ENCODE measurements at places on chromosomes 5 and 9.

DNA sequence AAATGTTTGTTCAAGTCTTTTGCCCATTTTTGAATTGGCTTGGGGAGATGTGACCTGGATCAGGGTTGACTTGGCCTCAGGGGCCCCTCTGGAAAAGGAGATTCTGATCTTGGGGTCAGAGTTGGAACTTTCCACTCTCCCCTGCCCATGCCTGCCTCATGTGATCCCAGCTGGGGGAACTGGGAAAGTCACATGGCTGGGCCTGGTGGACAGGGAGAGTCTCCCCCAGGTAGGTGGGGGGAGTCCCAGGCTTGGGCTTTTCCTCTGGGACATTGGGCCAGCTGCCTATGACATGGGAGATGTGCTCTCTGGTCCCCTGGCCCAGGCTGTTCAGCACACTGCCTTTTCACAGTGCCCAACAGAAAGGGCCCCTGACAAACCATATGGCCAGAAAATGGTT is 60.7 kb downstream of the NDST1 start:
- DNase-seq: peak; percentile 33

GRCh38 chr5:167937635-167937998 is 353.8 kb upstream of the WWC1 start:
- no peak for DNase-seq

GRCh38 chr5:95925939-95926338 is 35.7 kb downstream of the ELL2 start:
- no peak for DNase-seq

- DNase-seq: no peak
Measured at GRCh38 chr5:151523335-151523734, 67.8 kb downstream of the FAT2 start.

DNA sequence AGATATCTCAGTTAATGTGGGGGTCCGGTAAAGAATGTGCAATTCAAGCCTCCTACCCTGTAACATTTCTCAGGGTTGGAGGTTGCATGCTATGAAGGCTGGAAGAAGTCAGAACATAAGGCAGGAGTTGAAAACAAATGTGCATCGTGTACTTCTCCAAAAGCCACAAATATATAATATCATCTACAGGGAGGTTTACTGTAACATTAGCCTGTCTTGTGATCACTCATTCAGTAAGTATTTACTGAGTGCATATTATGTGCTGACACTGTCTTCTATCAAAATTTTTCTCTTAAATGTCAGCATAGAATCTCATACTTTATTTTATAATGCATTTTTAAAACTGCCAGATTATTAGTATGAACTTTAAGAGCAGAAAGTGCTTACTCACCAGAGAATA is 105.6 kb upstream of the ZNF366 start:
- no peak for DNase-seq

GRCh38 chr9:124617477-124618141 is 110.4 kb upstream of the NR5A1 start:
- no peak for DNase-seq

- DNase-seq: no peak
Measured at GRCh38 chr5:16754601-16755000, 137.8 kb upstream of the RETREG1 start.

DNA sequence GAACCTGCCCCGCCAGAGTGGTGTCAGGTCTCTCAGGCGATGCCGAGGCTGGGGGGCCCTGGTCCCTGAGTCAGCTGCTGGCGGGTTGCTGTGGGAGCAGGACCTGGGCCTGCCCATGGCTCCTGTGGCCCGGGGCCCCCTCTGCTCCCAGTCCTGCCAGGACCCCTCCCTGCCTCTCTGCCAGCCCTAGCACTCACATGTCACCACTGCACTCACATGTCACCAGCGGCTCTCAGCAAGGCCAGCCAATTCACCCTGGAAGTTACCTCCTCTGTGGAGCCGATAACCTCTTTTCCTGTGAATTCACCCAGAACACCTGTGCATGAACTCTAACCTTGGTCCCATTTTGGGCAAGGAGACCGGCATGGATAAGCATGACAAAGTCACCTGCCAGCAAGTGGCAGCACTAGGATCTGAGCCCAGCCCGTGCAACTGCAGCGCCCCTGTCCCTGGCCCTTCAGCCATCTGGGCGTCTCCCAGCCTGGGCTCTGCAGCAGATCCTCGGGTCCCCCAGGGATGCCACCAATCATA is 170.2 kb downstream of the GAPVD1 start:
- DNase-seq: no peak

DNA sequence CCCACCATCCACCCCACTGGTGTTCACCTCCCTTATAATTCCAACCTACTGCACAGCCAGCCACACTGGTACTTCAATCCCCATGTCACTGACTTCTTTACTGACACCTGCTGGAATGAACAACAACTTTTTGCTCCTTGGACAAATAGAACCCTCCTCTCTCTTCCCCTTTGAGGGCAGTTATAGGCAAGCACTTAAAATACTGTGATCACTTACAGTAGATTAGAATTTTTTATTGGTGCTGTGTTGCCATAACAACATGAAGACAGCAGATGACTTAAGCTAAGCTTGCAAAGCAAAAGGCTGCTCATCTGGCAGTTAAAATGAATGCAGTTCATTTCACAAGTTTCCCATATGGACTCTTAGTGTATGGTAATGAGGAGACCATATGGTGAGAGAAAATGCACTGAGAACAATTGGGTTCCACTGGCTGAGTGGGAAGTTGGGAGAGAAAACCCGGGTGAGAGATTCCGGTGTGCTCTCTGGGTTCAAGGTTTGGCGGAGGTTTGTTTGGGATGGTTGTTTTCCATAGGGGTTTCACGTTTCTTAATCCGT is 374.3 kb downstream of the EBF1 start:
- no peak for DNase-seq

GRCh38 chr5:177222269-177222668 is 81.2 kb downstream of the RAB24 start:
- DNase-seq: no peak

GRCh38 chr5:170537451-170538095 is 33.8 kb downstream of the KCNIP1 start:
- no peak for DNase-seq

GRCh38 chr9:91677331-91677730 is 253.7 kb upstream of the NFIL3 start:
- DNase-seq: no peak

GRCh38 chr9:110640736-110641135 is 27.9 kb upstream of the MUSK start:
- no peak for DNase-seq

DNA sequence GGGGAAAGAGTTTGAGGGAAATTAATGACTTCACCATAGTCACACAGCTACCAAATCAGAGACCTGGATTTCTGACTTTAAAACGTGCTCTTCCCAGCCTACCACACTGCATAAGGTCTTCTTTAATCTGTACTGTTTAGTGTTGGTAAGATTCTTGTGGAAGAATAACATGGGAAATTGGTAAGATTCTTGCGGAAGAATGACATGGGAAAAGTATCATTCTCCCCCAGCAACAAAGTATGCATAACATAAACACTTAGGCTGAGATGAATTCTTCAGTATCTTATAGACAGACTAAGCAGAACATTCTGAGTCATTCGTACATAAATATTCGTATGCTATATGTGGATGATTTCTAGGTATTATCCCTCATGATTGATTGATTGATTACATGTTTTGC is 170.4 kb downstream of the FOCAD start:
- DNase-seq: no peak

GRCh38 chr5:52840277-52841050 is 52.7 kb downstream of the ITGA1 start:
- DNase-seq: no peak

DNA sequence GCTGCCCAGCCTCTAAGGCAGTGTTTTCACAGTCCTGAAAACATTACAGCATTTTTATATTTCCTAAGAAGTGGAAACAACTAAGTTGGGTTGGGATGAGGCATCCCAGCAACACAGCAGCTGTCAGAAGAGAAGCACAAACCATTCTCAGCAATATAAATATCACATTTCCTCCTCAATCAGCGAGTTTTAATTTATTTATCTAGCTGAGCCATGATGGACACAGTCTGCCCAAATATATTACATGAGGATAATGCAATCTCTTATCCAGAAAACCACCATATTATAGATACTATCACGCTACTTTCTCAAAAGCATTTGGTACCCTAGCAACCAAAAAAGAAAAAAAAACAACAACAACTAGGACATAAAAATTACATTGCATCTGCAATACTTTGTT is 158.5 kb downstream of the FSTL4 start:
- no peak for DNase-seq

DNA sequence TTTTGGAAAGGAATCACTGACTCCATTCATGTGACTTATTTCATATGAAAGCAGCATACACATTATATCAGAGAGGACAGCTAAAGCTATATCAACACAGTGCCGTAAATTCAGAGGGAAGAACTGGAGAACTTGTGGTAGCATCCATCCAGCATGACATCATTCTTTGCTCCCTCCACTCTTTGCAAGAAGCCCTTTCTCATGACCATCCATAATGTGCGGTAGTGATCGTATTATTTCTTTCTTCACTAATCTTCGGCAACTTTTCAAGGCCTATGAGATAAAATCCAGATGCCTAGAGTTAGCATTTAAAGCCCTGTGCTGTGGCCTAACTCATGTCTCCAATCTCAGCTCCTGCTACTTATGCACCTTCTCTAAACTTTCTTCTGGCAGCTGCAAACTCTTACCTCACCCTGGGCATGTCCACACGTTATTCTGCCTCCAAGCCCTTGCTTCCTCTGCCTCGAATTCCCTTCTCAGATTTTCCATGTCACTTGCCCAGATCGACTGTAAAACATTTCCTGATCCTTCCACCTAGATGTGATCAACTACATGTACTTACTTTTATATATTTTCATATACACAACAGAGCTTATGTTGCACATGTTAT is 307.3 kb upstream of the SGCD start:
- DNase-seq: no peak

- DNase-seq: no peak
Measured at GRCh38 chr5:169006842-169007790, 293.8 kb downstream of the SLIT3 start.

DNA sequence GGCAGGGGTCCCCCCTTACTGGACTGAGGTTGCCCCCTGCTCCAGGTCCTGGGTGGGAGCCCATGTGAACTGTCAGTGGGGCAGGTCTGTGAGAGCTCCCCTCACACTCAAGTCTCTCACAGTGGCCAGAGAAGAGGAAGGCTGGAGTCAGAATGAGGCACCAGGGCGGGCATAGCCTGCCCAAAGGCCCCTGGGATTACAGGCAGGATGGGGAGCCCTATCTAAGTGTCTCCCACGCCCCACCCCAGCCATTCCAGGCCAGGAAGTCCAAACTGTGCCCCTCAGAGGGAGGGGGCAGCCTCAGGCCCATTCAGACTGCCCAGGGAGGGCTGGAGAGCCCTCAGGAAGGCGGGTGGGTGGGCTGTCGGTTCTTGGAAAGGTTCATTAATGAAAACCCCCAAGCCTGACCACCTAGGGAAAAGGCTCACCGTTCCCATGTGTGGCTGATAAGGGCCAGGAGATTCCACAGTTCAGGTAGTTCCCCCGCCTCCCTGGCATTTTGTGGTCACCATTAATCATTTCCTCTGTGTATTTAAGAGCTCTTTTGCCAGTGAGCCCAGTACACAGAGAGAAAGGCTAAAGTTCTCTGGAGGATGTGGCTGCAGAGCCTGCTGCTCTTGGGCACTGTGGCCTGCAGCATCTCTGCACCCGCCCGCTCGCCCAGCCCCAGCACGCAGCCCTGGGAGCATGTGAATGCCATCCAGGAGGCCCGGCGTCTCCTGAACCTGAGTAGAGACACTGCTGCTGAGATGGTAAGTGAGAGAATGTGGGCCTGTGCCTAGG is at the start of gene CSF2:
Gene CSF2 (plus strand): TSS at position 559 of the 783 bp plus-strand sequence. CDS start 35 bp downstream, at position 594.
- DNase-seq: no peak

DNA sequence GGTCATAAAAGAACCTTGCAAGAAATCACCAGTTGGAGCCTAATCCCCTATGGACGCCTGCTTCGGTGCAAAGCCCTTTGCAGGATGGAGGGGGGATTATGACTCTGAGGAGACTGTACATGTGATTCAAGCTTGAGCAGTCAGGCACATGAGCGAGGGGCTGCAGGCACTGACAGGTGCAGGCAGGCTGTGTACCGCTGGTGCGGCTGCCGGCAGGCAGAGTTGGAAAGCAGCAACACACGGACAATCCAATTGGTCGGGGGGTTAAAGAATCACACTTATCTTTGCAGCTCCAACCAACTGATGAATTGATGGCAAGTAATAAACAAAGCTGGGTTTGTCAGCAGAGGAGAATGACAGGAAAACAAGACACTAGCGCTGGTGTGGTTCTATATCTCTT is 5.7 kb downstream of the WHRN start:
- no peak for DNase-seq

- no peak for DNase-seq
Measured at GRCh38 chr9:134333234-134333873, 7.1 kb downstream of the RXRA start.

DNA sequence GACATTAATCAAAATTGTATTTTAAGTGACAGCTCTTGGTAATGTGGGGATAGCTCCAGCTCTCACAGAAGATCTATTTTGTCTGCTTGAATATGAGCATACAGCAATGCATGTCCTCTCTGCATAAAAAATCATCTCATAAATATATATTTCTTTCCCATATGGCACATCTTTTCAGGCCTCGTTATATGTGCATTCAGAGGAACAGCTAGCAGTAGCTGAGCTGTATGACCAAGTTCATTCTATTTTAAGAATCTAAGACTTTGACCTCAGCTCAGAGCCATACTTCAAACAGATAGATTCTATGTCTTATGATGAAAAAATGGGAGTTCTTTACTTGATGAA is 487.2 kb downstream of the ARHGEF28 start:
- DNase-seq: no peak

- DNase-seq: no peak
Measured at GRCh38 chr9:129054163-129054851, 17.9 kb downstream of the MIGA2 start.

- DNase-seq: no peak
Measured at GRCh38 chr9:138061631-138062030, 184.0 kb downstream of the CACNA1B start.

DNA sequence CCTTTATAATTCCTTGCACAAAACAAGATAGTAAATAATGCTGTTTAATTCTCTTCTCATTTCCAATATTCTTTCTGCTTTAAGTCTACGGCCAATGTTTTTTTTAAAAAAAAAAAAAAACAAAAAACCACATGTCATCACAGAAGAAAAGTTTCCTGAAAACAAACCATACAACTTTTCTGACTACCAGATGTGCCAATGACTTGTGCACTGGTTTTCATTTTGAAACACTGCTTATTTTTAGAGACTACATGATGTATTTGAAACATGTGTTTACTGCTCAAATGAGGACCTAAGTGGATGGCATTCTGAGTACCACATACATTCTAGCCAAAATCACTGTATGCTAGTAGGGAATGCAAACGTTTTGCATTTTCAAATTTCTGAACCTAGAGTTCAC is 167.9 kb downstream of the GLIS3 start:
- no peak for DNase-seq

- no peak for DNase-seq
Measured at GRCh38 chr5:150801117-150801927, 22.8 kb downstream of the SMIM3 start.

DNA sequence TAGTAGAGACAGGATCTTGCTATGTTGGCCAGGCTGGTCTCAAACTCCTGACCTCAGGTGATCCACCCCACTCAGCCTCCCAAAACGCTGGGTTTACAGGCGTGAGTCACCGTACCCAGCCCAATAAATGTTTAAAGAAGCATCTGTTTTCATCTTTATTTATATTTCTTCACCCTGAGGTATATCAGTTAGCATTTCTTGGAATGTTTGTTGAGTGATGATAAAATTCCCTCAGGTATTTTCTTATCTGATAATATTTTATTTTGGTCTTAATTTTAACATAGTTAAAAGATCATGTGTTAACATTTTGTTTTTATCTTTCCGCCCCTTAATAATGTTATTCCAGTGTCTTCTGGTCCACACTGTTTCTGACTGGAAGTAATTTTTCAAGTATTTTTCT is 839.6 kb upstream of the CDH10 start:
- no peak for DNase-seq

- DNase-seq: no peak
Measured at GRCh38 chr5:112647428-112647827, 90.3 kb upstream of the APC start.

All from chondrocyte (in vitro differentiated cells).